Activated effector memory CD4-positive, alpha-beta T cell treated with anti-CD3 and anti-CD28 coated beads, Interleukin-2, amount 50 U/mL, for 16 hours (primary cell): ENCODE measurements at places on chromosomes 11 and 22.

- DNase-seq = no peak
Observed at GRCh38 chr22:42879371-42880021, 22.4 kb upstream of the ARFGAP3 start.

DNA sequence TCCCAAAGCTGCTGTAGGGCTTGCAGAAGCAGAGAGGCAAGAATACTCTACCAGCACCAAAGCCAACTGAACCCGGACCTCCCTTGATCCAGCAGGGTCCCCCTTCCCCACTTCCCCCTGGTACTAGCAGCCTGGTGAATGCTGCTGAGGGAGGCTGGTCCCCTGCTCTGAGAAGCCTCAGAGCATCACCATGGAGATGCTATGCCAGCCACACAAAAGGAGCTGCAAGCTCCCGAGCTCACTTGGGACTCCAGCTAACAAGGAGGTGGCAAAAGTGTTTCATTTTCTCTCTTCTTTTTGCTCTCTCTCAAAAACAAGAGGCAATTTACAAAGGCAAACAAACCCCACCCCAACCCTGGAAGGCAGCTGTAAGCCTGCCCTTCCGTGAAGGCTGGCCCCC, 509.8 kb downstream of the BUD13 start:
- no peak for DNase-seq

DNA sequence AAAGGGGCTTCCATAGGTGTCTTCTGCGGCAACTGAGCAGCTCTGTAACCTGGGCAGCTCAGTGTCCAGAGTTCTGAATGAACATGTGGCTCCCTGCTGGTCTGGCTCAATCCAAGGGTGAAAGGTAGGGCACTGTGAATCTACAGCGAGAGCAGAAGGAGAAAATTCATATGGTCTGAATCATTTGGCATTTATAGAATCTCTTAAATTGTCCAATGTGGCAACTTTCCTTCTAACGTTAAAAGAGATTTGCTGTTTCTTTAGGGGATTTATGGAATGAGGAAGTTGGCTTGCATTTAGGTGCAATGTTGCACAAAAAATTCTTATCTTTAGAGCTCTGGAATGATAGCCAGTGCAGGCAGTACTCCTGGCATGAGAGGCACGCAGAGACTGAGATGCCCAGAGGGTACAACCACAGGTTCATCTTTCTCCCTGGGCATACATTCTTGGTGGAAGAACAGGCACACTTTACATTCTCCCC, 17.0 kb downstream of the ATXN10 start:
- DNase-seq = no peak

GRCh38 chr22:39634530-39635405, 64.2 kb downstream of the CACNA1I start:
- DNase-seq = no peak

- DNase-seq = no peak
Observed at GRCh38 chr11:44502506-44502905, 63.0 kb upstream of the CD82 start.

- DNase-seq = no peak
Observed at GRCh38 chr11:44718057-44718456, 8.7 kb upstream of the TSPAN18 start.

DNA sequence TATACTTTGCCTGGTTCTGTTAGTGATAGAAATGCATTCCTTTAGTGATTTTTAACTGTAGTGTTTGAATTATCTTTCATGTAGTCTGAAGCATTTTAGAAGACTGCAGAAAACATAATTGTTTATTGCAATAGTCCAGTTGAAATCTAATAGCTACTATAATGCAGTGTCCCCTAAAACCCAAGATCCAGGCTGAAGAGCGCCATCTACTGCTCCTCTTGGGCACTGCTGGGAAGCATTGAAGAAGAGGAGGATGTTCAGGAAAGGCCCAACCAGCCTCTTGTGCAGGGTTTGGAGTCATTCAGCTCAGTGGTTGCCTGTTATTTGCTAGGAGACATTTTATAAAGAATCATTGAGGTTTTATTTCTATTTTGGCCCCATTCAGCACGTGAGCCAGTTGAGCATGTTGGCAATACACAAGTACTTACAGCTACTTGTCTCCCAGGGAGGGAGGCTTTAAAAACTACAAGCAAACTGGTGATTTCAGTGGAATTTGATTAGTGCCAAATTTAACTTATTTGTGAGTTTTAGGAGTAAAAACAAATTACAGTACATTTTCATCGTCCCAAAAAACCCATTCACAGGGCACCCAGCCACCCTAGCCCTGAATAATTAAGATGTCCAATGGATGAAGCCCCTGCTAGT, 74.9 kb upstream of the HORMAD2 start:
- peak; percentile 86 for DNase-seq
